ENCODE measurements at places on chromosomes 4 and X.

- DNase-seq, result no peak
Observed at GRCh38 chrX:55702671-55703070, 14.9 kb upstream of the RRAGB start.

DNA sequence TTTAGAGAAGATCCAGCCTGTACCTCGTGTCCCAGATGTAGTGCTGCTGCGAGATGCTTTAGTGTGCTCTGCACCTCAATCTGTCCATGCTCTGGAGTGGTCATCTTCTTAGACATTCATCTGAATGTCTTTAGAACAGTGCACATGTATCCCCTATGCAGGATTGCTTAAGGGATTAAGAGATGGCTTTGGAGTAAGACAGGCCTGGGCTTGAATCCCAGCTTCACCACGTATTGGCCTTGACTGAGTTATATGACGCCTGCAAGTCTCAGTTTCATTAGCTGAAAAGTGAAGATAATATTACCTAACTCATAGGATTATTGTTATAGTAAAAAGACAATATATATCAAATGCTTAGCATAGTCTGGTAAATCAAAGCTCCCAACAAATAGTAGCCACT is 98.3 kb downstream of the NFKB1 start:
- DNase-seq, result no peak

DNA sequence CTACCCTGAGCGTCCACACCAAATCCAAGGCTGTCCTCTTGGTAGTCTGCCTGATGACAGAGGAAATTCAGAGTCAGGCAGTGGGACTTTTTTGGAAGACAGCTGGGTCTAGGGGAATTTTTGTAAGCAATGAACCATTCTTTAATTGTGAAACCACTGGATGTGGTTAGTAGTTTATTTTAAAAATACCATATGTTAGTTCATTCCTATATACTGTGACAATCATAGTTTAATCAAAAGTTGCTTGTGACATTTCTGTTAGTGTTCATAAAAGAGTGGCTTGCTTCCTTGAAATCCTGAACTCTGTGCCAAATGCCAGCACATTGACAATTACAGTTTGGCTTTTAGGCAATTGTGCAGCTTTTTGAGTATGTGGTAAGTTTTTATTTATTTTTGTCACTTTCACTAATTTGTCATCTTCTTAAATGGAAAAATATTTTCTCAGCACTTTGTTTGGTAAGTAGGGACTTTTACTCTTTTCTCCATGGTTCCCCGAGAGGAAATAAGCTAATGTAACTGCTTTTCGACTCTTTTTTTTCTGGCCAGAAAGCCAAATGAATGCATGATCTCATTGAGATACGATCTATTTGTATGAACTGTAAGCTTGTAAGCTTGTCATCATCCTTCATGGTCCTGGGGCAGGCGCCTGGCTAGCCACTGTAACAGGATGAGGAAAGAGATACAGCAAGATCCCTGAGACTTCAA is 72.6 kb upstream of the SLC4A4 start:
- DNase-seq, result no peak

GRCh38 chr4:8167291-8167690 is 8.7 kb upstream of the ABLIM2 start:
- DNase-seq, result no peak

DNA sequence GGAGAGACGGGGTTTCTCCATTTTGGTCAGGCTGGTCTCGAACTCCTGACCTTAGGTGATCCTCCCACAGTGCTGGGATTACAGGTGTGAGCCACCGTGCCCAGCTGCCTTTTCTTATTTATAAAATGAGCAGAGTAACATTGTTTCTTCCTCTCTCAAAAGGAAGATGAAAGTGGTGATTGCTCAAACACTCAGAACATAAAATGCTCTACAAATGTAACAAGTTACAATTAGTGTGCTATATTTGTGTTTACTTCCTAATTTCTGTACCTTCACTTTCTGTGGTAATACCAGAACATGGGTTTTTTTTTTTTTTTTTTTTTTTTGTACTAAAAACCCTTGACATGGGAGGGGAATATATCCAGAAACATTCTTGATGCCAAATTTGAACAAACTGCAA is 197.9 kb downstream of the MGST2 start:
- no peak for DNase-seq

DNA sequence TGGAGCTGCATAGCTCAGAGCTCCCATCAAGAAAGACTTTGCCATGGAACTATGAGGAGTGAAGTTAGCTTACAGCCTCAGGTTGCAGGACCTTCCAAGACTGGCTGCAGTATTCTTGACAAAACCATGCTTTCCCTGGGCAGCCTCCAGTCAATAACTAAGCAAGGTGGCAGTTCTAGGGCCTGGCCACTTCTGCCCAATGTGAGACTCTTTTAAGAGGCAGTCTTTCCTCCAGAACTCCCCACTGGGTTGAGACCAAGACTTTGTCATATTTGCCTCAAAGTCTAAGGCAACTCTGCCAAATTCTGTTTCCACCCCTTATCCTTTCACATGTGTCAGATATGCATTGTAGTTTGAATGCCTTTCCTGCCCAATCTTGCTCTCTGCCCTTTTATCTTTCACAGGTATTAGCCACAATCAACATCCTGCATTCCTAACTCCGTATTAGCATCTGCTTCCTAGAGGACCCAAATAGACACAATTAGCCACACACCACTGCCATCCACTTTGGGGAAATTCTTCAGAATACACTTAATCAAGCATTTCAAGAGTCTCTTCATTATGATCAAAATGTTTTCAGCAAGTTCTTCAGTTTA is 17.7 kb upstream of the SLC25A43 start:
- no peak for DNase-seq
